Activated CD4-positive, alpha-beta memory T cell treated with anti-CD3 and anti-CD28 coated beads, Interleukin-2, amount 10 ng/mL, durations not matched to agents 7 days and 5 days (primary cell): ENCODE measurements at places on chromosomes 5 and 9.
A peak's percentile ranks its signal among the peaks of the same experiment; 100 is the strongest.

DNA sequence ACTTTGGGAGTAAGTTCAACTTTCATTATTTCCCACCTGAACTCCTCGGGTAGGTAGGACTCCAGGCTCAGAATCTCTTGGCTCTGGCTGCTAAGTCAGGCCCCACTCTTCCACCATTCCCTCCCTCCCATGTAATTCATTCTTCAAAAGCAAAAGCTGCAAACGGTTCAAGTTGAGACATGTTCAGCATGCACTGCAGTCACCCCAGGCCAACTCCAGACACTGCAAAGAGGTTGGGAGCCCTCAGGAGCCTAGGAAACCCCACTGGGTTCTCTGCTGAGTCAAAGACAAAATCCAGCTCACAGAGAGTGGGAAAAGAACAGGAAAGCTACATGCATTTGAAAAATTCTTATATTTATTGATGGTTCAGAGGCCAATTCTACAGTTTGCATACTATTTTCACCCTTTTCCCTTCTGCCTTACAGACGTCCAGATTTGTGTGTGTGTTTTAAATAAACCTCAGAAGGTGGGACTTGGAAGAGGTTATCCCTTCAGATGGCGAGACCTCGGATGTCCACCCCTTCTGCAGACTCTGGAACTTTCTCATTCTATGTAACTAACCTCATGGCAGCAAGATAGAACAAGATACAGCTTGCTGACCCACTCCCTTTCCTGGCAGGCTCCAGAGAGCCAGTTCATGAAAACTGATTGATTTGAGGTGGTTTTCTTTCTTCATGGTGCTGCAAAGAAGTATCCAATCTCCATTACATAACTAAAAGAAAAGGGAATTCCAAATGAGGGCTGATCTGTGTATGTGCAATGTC lies 65.7 kb upstream of the EQTN start:
- no peak for DNase-seq

GRCh38 chr9:3239240-3239639 lies 286.6 kb downstream of the RFX3 start:
- no peak for DNase-seq

DNA sequence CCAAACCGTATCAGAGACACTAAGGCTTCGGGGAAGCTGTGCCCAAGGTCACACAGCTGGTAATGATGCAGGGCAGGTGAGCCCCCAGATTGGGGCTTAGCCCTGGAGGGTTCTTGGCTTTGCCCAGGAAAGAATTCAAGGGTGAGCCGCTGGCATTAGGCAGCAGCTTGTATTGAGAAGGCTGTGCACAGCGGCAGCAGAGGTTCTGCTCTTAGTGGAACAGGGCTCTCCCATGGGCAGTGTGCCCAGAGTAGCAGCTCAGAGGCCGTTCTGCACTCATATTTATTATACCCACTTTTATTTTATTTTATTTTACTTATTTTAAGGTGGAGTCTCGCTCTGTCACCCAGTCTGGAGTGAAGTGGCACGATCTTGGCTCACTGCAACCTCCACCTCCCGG lies 85.8 kb upstream of the IER5L start:
- no peak for DNase-seq

DNA sequence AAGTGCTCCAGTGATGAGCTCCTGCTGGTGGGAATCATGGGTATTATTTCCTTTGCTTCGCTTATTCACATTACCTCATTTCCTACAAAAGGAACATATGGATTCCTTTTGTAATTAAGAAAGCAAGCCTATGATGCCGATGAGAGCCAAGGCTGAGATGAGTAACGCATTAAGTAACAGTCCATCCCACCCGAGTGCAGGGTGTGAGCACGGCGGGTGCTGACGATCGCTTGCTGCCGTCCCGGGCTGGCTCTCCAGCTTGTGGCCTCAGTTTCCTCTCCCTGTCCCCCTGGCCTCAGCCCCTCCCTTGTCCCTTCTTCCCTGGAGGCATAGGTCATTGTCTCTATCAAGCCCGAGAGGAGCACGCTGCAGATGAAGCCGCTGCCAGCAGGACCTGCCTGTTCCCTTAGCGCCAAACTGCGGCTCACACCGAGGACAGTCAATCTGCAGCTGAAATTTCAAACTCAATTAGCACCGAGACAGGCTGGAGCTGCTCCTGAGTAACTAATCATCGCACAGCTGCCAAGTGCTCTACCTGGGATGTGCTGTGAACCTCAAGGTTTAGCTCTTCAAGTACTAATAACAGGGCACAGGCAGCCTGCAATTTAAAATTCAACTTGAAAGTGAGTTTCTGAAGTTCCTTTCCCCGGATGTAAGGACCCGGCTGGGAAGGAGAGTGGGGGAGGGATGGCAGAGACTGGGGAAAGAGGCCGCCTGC lies 115.2 kb upstream of the RAPGEF1 start:
- DNase-seq, result no peak

DNA sequence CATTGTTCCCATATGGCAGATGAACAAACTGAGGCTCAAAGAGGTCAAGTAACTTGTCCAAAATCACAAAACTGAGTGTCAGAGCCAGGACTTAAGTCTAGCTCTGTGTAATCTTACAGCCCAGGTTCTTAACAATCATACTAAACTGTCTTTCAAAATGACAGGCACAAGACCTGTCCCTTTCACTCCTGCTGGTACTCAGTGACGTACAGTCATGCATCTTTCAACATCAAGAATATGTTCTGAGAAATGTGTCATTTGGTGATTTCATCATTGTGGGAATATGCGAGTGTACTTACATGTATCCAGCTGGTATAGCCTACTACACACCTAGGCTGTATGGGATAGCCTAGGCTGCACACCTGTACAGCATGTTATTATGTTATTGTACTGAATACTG lies 646.8 kb upstream of the WWC1 start:
- DNase-seq, result no peak

DNA sequence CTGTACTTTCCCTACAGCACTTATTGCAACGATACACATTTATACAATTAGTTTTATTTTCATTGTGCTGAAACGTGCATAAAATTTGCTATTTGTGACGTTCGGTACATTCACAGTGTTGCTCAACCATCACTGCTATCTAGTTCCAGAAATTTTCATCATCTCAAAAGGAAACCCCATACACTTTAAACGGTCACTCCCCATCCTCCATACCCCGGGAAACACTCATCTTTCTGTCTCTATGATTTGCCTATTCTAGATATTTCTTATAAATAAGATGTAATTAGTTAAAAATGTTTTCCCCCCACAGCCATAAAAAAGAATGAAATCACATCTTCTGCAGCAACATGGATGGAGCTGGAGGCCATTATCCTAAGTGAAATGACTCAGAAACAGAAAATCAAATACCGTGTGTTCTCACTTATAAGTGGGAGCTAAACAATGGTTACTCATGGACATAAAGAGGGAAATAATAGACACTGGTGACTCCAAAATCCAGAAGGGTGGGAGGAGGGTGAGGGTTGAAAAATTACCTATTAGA lies 40.2 kb upstream of the TEX48 start:
- no peak for DNase-seq

DNA sequence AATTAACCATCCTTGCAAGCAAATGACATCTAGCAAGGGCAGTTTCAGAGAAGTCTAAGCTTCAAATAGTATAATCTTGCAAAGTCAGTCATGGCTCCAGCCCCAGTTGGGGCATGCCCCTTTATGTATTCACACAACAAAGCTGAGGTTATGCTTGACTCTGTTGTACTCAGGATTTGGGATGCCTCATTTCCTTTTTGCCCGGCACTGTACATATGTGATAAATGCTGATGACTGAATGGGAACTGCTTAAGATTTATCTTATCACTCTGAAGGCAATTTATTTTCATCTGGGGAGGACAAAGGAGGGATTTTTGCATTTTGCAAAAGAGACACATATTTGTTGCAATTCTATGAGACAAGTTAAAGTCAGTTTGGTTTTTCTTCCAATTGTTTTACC lies 219.2 kb downstream of the TRPM3 start:
- DNase-seq, result no peak

DNA sequence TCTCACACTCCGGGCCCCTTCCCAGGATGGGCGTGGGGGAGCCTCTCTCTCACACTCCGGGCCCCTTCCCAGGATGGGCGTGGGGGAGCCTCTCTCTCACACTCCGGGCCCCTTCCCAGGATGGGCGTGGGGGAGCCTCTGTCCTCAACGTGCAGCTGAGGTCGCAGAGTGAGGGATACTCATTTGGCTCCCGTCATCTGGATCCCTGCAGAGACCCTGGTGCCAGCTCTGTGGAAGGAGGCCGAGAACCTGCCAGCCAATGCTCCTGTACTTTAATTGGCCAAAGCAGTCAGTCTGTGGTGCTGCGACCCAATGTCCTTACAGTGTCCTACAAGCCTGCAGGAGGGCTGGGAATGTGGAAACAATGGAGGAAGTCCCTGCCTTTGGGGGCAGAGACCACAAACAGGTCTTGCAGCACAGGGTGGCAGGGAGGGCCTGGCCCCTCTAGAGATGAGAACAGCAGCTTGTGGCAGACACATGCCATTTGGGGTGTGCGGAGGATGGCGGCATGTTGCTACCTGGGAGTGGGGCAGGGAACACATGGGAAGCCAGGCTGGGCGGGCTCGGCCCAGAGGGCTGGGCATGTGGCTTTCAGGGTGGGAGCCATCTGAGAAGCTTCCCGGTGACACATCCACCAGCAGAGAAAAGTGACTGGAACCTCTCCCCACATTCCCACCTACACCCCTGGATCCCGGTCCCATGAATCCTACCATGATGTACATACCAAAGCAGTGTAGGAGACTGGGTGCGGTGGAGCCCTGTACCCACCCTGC lies 13.6 kb upstream of the MRNIP start:
- no peak for DNase-seq

DNA sequence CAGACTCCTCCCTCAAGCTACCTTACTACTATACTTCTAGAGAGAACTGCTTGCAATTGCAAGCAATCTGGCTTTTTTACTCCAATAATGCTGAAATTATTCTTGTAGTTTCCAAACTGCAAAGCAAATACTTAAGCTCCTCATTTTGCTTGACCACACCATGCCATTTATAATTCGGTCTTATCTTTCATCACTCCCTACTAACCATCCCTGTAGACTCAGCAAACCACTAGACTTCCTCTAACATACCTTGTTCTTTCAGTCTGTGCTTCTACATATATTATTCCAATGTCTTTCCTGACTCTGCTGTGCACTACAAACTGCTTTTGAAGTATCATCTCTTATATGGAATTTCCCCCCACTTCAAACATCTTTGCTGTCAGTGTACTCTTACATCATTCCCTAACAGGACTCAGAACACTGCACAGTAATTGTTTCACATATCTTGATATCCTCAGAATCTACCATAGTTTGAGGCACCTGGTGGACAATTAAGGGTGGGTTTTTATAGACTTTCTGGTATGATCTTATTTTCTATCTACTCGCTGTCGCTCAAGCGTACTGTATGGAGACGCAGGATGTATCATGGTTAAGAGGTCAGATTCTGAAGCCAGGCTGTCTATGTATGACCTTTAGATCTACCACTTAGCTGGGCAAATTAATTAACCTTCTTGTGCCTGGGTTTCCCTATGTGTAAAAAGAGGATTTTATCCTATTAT lies 2.8 kb downstream of the IL6ST start:
- no peak for DNase-seq

GRCh38 chr9:100352201-100352726 lies 478 bp downstream of the TEX10 start:
- peak; percentile 32 for DNase-seq

DNA sequence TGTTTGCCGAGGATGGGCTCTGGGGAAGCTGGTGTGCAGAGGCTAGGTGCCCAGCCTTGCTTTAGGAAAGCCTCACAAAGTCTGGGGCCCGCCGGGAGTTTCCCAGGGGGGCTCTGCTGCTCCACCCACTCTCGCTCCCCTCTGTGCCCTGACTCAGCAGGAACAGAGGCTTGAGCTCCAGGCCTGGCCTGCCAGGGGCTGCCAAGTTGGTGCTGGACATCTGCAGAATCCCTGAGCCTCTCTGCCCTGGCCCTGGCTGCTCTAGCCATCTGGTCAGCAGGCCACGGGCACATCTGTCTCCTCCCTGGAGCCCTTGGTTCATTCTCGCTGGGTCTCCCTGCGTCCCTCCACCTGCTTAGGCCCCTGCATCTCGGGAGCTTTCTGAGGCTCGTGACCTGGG lies 647 bp upstream of the ADAMTSL2 start:
- DNase-seq, result no peak

GRCh38 chr5:40499007-40499406 lies 180.7 kb upstream of the PTGER4 start:
- DNase-seq, result no peak

GRCh38 chr9:113390192-113390960 lies 10.7 kb downstream of the ALAD start:
- no peak for DNase-seq

DNA sequence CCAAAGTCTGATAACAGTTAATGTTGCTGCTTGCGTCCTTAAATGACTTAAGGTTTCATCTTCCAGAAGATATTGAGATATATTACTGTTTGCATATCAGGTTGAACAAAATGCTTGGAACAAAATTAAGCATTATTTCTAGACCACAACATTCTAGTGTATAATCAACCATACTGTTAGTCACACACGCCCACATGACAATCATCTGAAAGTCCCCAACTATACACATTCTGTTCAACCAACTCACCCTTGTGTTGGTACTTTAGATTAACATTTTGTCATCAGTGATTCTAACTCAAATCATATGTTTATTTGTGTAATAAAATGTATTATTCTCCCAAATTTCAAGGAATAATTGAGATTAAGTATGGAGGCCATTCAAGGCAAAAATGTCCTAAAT lies 47.3 kb downstream of the LURAP1L start:
- no peak for DNase-seq

GRCh38 chr5:65880496-65881072 lies 45.8 kb upstream of the ERBIN start:
- no peak for DNase-seq

GRCh38 chr9:136061405-136061804 lies 33.7 kb downstream of the NACC2 start:
- no peak for DNase-seq

DNA sequence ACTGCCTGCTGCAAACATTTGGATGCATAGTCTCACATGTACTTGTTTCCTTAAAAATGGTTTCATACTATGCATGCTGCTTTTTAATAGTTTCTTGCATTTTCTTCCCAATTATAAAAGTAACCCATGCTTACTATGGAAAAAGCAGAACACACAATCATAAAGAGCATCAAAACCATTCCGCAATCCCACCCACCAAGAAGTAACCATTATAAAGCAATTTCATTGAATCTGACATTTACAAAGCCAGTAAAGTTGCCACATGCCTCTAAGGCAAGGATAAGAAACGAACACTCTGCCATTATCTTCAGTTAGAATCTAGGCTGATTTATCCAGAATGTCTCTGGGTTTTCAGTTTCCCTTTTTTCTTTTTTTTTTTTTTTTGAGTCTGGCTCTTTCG lies 92.7 kb upstream of the OSMR start:
- DNase-seq, result no peak

- DNase-seq, result no peak
Measured at GRCh38 chr5:161256957-161257356, 289.6 kb downstream of the GABRB2 start.
